Right cardiac atrium (tissue), 5 donors: ENCODE measurements at places on chromosomes 11 and 22. TPM values are rescaled to one million over a fixed set of nuclear protein-coding genes. Genes with fewer than 3 reads are reported as not detected.

The CDC42EP1 gene
- total RNA-seq = 19.8 TPM

The PMM1 gene
- 21.4 TPM for total RNA-seq

The VWCE gene
- total RNA-seq = 1.1 TPM

The CNIH2 gene
- 0.47 TPM for total RNA-seq

The MMP26 gene
- total RNA-seq = not detected

The MUC6 gene
- not detected for total RNA-seq

The C22orf15 gene
- total RNA-seq = not detected

The VPREB1 gene
- not detected for total RNA-seq

The DGCR2 gene
- 34.7 TPM for total RNA-seq

The ANO9 gene
- total RNA-seq = 0.46 TPM

The ATG16L2 gene
- total RNA-seq = 23.9 TPM

The USH1C gene
- total RNA-seq = 0.61 TPM

The THAP7 gene
- total RNA-seq = 25.2 TPM

The EMID1 gene
- 0.91 TPM for total RNA-seq

The CD6 gene
- 1.7 TPM for total RNA-seq

The PHF21A gene
- total RNA-seq = 57.3 TPM

The SCO2 gene
- not detected for total RNA-seq

The DPP3 gene
- 9.5 TPM for total RNA-seq

The SLC22A9 gene
- total RNA-seq = not detected

The B4GALNT4 gene
- total RNA-seq = 1.1 TPM

The CRYBB2 gene
- total RNA-seq = not detected

The MS4A14 gene
- total RNA-seq = 0.34 TPM

The HMOX1 gene
- total RNA-seq = 9.1 TPM

The ZNF143 gene
- 30.6 TPM for total RNA-seq

The OR52K2 gene
- total RNA-seq = 0.29 TPM

The TSSK2 gene
- not detected for total RNA-seq

The KREMEN1 gene
- 53.6 TPM for total RNA-seq

The BTG4 gene
- not detected for total RNA-seq

The SYT7 gene
- total RNA-seq = 48.3 TPM

The PGA3 gene
- total RNA-seq = 1.2 TPM

The HTR3B gene
- total RNA-seq = not detected

The CHADL gene
- 24.2 TPM for total RNA-seq

The HBG1 gene
- not detected for total RNA-seq

The ANGPTL5 gene
- total RNA-seq = 1.5 TPM

The SCGB1C1 gene
- not detected for total RNA-seq

The THY1 gene
- total RNA-seq = 0.74 TPM

The TMPRSS4 gene
- total RNA-seq = not detected

The CCDC73 gene
- not detected for total RNA-seq

The POU2AF3 gene
- 0.40 TPM for total RNA-seq

The AHNAK gene
- total RNA-seq = 311 TPM

The PGA5 gene
- 0.56 TPM for total RNA-seq

The KCNQ1OT1 gene
- 0.51 TPM for total RNA-seq

The TRIM48 gene
- total RNA-seq = not detected

The OR2AT4 gene
- not detected for total RNA-seq

The FAU gene
- total RNA-seq = 718 TPM

The MMP27 gene
- not detected for total RNA-seq

The DCHS1 gene
- 12.4 TPM for total RNA-seq

The OLFML1 gene
- 14.9 TPM for total RNA-seq
